ENCODE measurements at places on chromosomes 16 and 17.

- no peak for DNase-seq
These were observed 1.2 kb downstream of the BRIP1 start for GRCh38 chr17:61862105-61862574.

- DNase-seq = no peak
These were observed 76.7 kb downstream of the RTN4RL1 start for GRCh38 chr17:1948517-1948825.

DNA sequence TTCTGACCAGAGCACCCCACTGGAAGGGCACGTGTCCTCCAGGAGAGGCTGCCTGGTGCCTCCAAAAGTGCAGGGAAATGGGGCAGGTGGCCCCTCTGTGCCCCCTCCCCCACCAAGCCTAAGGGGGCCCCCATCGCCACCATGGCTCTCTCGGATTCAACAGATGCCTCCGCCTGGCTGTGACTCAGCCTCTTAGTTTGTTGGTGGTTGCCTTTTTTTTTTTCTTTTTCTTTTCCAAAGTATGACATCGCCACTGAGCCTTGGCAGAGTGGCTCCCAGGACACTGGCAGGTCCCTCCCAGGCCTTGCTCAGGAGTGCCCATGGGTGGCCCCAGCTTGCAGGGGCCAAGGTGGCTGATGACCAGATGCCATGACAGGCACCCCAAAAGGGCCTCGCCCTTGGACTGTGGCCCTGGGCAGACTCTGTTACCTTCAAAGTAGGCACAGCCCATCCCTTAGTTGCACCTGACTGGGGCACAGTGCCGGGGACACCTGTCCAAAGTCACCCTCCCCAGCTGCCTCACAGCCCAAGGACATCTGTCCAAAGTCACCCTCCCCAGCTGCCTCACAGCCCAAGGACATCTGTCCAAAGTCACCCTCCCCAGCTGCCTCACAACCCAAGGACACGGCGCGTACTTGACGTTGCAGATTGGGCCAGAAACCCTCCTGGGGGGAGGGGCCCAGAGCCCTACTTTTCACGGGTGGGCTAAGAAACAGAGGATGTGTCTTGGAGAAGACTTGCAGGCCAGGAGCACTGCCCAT lies 29.6 kb downstream of the NPTX1 start:
- no peak for DNase-seq

GRCh38 chr17:73058022-73058421 lies 34.5 kb downstream of the SLC39A11 start:
- no peak for DNase-seq

DNA sequence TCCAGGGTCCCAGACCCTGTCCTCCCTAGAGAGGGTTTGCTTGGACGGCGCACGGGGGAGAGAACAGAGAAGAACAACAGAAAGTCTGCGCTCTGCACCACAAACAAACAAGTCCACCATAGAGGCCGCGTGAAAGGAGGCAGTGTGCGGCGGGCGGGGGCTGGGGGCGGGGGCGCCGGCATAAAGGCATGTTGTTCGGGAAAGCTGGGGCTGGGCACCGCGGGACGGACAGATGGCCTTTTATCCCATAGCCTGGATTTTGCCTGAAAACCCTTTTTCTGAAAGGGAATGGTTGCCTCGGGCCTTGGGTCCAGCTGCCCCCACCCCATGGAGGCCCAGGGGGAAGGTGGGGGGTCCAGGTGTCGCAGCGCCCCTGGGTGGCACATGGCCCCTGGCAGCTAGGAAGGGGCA lies 26.0 kb downstream of the FA2H start:
- DNase-seq = no peak

DNA sequence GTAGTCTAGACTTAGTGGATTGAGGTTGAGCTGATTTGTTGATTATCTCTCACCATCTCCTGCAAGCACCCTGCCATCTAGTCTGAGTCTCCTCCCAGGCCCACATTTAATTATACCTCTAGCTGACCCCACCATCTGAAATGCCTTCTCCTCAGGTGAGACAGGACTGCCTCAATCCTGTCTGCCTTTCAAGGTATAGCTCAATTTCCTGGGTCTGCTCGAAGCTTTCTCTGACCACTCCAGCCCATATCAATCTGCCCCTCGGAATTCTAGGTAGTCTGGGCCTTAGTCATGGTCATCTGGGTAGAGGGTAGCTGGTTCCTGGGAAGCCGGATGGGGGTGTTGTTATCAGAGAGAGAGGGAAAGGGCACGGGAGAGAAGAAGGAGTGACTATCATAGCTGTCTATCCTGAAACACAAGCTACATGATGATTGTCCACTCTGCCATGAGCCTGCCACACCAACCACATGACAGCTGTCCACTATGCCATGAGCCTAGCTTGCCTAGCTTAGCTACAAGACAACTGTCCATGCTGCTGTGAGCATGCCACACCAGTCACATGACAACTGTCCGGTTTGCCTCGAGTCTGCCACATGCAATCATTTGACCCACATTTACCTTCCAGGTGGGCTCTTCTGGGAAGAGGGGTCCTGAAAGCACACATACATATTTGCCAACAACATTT lies 34.4 kb downstream of the LYRM9 start:
- no peak for DNase-seq

DNA sequence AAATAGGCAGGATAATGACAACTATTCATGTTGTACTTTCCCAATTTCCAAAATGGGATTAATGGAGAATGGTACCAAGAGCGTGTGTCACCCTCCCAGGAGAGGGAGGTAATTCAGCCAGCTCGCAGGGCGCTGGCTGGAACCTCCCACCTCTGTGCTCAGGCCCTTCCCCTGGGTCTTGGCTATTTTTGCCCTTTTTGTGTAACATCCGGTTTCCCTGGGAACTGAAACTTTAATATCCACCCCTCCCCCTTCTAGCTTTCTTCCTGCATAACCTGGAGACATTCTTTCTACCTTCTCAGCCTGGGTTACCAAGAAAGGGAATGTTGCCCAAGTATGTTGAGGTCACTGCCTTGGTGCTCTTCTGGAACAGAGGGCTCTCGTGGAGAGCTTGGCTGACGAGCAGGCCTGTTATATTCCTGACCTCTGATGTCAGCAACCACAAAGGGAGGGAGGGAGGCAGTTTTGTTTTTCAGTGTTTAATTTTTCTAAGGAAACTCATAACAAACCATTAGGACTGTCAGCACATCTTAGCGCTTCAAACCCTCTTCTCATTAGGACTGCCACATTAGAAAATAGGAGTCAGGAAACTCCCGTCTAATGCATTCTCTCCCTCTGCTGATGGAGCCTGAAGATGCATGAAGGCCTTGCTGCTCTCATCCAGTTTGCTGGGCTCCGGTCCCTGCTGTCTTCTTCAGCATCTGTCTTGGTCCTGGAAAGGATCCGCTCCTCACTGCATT lies 25.6 kb downstream of the ITGB3 start:
- DNase-seq = no peak

GRCh38 chr17:7380321-7380720 lies 568 bp upstream of the TNK1 start:
- no peak for DNase-seq

- DNase-seq = peak; percentile 53
These were observed 76.0 kb downstream of the VMP1 start for GRCh38 chr17:59783221-59784047.

GRCh38 chr16:31664683-31665482 lies 137.2 kb downstream of the AHSP start:
- DNase-seq = no peak

GRCh38 chr17:59830007-59830630 lies 62.6 kb downstream of the TUBD1 start:
- no peak for DNase-seq

DNA sequence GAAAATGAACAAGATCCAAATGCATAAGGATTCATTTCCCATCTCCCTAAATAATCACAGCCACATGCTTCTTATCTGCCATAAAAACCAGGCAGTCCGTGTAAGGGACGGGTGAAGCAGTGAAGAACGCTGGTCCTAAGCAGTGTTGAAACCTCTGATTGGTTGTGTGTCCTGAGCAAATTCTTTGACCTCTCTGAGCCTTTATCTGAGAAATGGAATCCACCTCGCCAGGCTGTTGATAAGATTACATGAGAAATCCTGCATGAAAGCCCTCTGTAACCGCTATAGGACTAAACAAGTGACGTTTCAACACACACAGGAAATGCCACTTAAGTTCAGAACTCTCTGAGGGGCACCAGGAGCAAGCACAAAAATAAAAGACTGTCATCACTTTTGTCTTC lies 26.8 kb downstream of the GAS7 start:
- DNase-seq = peak; percentile 54

DNA sequence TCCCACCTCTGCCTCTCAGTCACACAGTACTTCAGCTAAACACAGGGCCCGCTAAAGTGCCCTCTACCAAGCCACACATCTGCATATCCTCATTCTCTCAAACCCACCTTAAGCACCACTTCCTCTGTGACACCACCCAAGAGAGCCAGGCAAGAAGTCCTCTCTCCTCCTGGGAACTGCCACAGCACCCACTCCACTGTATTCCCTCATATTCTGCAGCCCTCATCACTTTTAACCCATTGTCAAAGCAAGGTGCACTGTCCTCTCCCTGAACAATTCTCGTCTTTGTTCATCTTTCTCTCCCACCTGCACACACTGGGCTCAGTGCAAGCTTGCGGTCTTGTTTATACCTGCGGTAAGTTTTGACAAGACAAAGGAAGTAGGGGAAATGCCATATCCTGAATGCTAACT lies 13.6 kb downstream of the CHD9 start:
- DNase-seq = no peak

GRCh38 chr17:33517746-33518145 lies 224.7 kb upstream of the ASIC2 start:
- DNase-seq = no peak

DNA sequence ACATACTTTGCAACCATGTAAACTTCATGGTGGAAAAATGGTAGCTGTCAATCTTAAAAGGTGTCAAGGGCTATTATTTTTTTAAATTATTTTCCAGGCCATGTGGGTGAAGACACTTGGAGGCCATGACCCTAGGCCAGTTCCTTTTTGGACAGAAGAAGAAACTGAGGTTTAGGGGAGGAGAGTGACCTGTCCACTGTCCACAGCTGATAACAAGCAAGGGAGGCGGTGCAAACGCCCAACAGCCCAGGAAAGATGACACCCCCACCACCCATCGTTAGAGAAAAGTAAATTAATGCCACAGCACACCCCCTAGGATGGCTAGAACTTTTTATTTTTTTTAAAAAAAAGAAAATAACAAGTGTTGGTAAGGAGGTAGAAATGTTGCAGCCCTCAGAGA lies 19.2 kb downstream of the ENPP7 start:
- no peak for DNase-seq

GRCh38 chr16:979859-980594 lies 1.5 kb upstream of the SOX8 start:
- no peak for DNase-seq

GRCh38 chr16:28241924-28242323 lies 30.2 kb upstream of the XPO6 start:
- DNase-seq = no peak

- peak; percentile 59 for DNase-seq
These were observed 4.0 kb downstream of the MYBBP1A start for GRCh38 chr17:4551141-4551540.

GRCh38 chr17:13940858-13941665 lies 128.2 kb upstream of the COX10 start:
- no peak for DNase-seq

DNA sequence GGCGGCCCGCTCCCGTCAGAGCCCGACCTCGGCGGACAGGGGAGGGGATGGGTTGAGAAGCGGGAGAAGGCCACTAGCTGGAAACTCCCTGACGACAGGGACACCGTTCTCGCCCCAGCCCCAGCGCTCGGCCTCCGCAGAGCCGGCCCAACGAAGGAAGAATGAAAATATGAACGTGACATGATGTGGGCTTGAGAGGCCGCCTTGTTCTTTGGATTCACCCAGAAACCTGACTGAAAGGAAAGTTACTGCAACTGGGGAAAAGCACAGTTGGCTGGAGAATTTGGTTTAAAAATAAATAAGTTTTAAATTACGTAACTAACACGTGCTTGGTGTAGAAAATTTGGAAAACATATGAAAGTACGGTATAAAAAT lies 21.1 kb downstream of the NPTX1 start:
- DNase-seq = peak; percentile 63

DNA sequence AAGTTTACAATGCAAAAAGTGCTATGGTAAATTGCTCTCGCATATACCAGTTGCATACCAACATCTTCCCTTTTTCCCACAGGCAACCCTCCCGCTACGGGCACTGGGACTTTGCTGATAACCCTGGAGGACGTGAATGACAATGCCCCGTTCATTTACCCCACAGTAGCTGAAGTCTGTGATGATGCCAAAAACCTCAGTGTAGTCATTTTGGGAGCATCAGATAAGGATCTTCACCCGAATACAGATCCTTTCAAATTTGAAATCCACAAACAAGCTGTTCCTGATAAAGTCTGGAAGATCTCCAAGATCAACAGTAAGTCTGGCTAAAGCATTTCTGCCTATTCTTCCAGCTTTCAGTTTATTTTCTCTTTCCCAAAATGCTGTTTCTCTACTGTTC lies 27.9 kb upstream of the HSBP1 start:
- DNase-seq = no peak

GRCh38 chr16:77548766-77549165 lies 113.9 kb upstream of the ADAMTS18 start:
- no peak for DNase-seq

GRCh38 chr17:42347198-42347597 lies 41.0 kb downstream of the STAT3 start:
- DNase-seq = no peak

GRCh38 chr17:82065638-82066303 lies at the start of gene DUS1L:
TSS of gene DUS1L (minus strand) at chr17:82065804. CDS start at chr17:82065059, 745 bp downstream.
- peak; percentile 64 for DNase-seq

DNA sequence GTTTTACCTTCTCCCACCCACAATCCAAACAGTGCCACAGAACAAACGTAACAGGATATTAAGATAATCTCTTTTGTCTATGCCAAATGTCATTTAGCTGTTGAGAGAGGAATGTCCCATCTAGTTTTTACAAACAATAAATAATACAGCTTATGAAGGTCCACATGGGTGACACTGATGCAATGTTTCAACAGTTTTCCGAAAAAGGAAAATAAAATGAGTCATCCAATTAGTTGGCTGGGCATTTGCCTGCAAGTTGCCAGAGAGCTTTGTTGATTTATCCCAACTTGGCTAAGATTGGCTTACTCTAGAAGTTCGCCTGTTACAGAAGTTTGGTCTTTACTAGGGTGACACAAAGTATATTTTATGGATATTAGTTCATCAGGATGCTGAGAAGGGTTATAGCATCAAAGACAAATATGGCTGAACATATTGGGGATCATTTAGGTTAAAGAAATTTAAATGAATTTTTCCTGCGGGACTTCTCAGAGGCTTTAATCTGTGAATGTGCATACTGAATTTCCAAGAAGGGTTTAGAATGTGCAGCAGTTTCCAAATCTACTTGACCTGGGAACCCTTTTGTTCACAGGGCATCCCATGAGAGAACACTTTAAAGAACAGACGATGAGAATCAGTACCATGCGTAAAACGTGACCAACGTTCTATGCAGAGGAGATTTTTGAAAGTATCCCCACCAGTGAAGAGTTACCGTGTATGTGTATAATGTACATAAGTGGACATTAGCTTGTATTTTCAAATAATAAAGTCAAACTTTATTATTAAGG lies 73.1 kb downstream of the CDH13 start:
- DNase-seq = no peak

GRCh38 chr17:3887804-3888203 lies 5.0 kb downstream of the CAMKK1 start:
- DNase-seq = no peak
